ENCODE measurements at places on chromosomes 3 and 15. TPM values are rescaled to one million over a fixed set of nuclear protein-coding genes. Genes with fewer than 3 reads are reported as not detected.

The RTP1 gene
- total RNA-seq, result not detected

The KLHL6 gene
- not detected for total RNA-seq

The KCNAB1 gene
- total RNA-seq, result 0.57 TPM

DNA sequence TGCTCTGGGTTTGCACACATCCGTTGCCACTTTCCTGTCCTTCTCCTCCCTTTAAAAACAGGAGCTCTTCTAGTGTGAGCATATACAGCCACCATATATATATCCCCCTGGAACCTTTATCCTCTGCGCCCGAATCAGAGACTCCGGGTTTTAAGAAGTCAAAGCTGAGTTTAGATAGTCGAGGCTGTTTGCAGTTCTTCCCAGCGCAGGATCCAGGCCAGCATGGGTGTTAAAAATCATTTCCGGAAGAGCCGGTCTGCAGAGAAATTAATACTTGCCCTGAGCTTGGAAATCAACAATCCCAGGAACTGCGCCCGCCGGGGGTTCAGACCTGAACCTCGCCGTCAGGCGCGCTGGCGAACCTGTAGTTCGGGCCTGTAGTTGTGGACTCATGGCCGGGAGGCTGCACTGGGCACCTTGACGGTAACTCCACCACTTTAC, 2.3 kb downstream of the SHOX2 start:
- no peak for DNase-seq

DNA sequence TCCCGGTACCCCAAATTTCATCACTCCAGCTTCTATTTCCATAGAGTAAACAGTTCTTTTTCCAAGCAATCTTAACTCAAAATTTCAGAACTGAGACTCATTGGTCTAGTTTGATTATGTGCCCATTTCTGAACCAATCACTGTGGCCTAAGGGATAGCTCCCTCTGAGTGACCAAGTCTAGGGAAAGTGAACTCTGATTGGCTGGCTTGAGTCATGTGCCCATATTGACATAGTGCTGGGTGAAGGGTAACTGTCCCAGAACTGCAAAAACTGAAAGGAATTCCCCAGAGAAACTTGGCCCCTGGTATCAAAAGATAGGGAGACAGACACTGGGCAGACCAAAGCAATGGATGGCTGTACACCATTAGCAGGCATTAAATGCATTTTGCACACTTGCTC, 171.2 kb upstream of the WNT5A start:
- DNase-seq, result no peak

- DNase-seq, result no peak
Observed at GRCh38 chr15:25785641-25786025, 77.5 kb downstream of the ATP10A start.

DNA sequence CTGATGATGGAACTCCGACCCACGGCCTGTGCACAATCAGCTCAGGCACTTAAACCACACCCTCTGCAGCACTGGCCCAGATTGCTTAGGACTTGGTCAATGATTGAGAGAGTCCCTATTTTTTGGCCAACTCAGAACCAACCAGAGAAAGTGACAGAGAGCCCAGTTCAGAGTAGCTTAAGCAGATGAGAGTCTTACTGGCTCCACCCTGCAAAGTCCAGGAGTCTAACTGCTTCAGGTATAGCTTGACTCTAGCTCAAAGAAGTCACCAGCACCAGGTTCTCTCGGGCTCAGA, 20.1 kb downstream of the SLC6A20 start:
- no peak for DNase-seq

- no peak for DNase-seq
Observed at GRCh38 chr3:111709645-111710044, 114.5 kb upstream of the ZBED2 start.

DNA sequence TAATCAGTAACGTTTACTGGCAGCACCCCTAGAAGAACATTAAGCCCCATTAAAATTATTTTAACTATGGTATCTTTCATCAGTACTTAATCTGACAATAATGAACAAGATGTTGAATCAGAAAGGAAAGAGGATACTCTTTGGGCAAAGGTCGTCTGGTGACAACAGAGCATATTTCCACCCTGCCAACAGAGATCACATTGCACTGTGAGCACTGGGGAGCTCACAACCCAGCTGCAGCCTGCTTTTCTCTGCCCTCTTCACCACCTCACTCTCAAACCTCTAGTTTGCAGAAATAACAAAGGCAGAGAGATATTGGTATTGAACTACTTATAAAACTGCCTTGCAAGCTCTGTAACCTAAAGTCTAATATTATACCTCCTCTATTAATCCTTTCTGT, 130.0 kb downstream of the FBN1 start:
- DNase-seq, result no peak

DNA sequence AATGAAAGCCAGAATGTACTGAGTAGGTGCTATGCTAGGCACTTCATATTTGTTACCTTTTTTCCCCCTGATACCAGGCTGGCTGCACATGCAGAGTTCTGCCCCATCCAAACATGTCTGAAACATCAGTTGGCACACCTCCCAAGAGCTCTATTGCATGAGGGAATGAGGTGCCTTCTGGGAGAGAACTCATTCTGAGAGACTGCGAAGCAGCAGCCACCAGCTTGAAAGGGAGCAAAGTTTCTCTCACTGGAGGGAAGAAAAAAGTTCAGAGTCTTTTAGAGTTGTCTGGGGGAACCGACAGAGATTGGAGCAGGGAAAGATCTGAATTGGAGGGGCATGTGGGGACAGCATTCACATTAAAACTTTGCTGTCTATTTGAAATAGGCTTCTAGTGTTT, 84.1 kb downstream of the AGBL1 start:
- peak; percentile 28 for DNase-seq

GRCh38 chr3:6644070-6644929, 216.6 kb upstream of the GRM7 start:
- DNase-seq, result no peak
